SW480 (cell line): ENCODE measurements at places on chromosomes 7 and 10.

DNA sequence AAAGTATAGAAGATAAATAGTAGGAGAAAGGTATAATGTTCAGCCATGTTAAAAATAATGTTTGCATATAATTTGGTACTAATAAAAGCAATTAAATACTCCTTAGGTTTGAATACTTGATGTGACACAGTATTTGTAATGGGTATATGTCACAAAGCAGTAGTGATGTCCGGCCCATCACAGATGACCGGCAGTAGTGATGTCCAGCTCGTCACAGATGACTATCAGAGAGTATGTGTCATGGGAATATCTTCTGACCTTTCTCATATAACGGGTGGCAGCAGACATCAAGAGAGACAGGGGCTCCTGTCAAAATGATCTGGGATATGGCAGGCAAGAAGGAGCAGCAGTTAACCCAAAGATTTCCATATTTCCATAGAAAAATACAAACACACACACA is 477.4 kb upstream of the KLF6 start:
- DNase-seq: no peak

GRCh38 chr7:141220263-141220880 is 146.5 kb downstream of the TMEM178B start:
- DNase-seq: no peak

DNA sequence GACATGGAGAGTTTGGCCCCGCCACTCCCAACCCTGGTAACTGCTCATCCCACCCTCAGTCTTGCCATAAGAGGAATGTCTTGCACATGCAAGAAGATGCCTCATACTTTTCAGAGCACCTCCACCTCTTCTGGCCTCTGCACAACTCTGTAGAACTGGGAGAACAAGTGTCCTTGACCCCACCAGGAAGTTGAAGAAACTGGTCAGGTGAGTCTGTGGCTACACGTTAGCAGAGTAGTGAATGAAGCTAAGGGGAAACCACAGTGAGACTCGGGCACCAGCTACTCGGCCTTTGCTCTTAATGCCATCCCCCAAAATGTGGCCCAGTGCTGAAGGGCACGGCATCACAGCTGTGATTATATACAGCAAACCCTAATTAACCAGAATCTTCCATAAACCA is 110.1 kb downstream of the ARID5B start:
- DNase-seq: no peak

DNA sequence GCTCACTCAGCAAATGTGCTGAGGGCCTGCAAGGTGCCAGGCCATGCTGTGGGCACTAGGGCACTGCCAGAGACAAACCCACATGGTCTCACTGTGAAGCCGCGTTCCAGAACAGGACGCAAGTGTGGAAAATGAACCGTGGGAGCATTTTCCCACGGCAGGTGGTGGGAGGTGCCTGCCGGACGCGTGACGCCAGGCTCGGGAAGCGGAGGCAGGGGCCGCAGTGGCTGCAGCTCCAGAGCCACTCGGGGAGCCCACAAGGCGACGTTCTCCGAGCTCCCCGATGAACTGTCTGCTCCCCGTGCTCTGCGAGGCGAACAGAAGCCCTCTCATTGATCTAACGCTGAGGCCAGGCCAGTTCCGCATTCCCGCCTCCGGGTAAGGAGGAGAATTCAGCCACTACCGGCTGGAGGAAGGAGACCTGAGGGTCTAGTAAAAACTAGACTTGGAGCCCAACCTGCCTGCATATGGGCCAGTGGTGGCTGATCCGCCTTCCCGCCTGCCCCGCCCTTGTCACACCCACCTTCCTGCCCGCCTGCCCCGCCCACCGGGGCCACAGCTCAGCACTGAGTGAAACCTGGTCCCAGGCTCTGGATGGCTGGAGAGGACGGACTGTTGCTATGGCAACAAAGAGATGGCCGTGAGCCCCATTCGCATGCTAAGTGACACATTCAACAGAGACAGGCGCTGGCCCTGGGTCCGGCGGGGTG is 13.1 kb downstream of the ADGRA1 start:
- peak; percentile 59 for DNase-seq

DNA sequence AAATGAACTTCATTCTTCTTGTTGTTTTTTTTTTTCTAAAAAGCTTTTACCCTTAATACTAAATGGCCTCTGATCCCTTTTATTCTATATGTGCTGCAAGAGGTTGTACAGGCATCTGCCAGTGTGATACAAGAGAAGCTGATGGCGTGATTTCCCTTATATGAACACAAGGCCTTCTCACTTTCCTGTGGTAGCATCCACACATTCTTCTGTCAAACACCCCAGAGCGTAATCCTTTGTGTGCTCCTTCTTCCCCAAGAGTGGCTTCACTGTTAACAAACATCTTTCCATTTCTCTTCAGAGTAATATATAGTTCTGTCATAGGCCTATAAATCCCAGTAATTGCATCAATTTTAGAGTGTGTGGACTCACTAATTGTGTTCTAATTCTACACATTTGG is 86.3 kb upstream of the CAPZA2 start:
- DNase-seq: no peak

GRCh38 chr7:130488392-130489139 is 3.3 kb upstream of the MEST start:
- no peak for DNase-seq
